ENCODE measurements at places on chromosomes 1 and 21. TPM values are rescaled to one million over a fixed set of nuclear protein-coding genes. Genes with fewer than 3 reads are reported as not detected.

Gene PIK3C2B
- total RNA-seq: 20.7 TPM

GRCh38 chr1:220011620-220012019 lies 34.7 kb downstream of the EPRS1 start:
- no peak for DNase-seq
- H3K4me3 ChIP-seq: no peak overlapping the region
- H3K27ac ChIP-seq: no peak overlapping the region
- peaks cover 9% of the 10 kb centered on the region for H3K36me3 ChIP-seq
- no peaks in the 10 kb centered on the region for H3K4me1 ChIP-seq
- no peaks in the 10 kb centered on the region for H3K27me3 ChIP-seq

DNA sequence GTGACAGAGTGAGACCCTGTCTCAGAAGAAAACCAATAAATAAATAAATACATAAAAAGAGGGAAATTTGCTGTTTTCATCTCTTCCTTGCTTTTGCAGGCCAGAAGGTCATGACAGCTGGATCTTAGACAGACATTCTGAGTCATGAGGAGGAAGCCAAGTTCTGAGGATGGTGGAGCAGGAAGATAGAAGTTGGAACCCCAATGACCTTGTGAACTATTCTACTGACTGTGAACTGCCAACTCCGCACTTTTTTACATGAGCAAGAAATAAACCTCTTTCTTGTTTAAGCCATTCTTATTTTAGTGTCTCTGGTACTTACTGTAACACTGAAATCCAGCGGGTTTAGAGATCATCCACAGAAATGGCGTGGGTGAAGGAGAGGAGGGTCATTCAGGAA lies 8.5 kb downstream of the CD84 start:
- no peaks in the 10 kb centered on the region for H3K27me3 ChIP-seq
- H3K36me3 ChIP-seq: no peaks in the 10 kb centered on the region
- DNase-seq: no peak
- no peak overlapping the region for H3K4me3 ChIP-seq
- no peaks in the 10 kb centered on the region for H3K4me1 ChIP-seq
- no peak overlapping the region for H3K27ac ChIP-seq

Gene PEX19
- 74.6 TPM for total RNA-seq

Gene CASQ1
- total RNA-seq: not detected

Gene FHAD1
- 9.1 TPM for total RNA-seq

DNA sequence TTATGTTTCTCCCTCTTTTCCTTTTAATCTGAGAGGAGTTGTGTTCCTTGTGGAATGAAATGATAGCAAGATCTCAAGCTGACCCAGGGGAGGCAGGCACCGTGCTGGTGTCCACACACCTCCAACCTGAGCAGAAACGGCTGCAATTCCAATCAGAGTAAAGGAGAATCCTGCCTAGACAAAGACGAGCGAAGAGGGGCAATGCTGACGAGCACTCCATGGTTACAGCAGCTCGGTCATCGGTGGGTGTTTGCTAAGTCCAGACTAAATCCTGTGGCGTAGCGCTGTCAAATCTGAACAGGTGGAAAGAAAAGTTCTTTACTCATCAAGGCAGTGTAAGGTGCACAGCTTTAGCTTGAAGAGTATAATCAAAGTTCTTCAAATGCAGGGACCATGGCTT lies 74.8 kb downstream of the PLD5 start:
- peaks cover 34% of the 10 kb centered on the region for H3K4me1 ChIP-seq
- no peak overlapping the region for H3K27ac ChIP-seq
- no peaks in the 10 kb centered on the region for H3K27me3 ChIP-seq
- no peak for DNase-seq

- no peak overlapping the region for H3K4me3 ChIP-seq
- H3K27ac ChIP-seq: no peak overlapping the region
- no peaks in the 10 kb centered on the region for H3K36me3 ChIP-seq
- no peak for DNase-seq
- H3K27me3 ChIP-seq: no peaks in the 10 kb centered on the region
Observed at GRCh38 chr1:36055706-36056105, 28.2 kb upstream of the TEKT2 start.

- DNase-seq: no peak
- no peaks in the 10 kb centered on the region for H3K27me3 ChIP-seq
- no peak overlapping the region for H3K27ac ChIP-seq
- peaks cover 15% of the 10 kb centered on the region for H3K4me1 ChIP-seq
Observed at GRCh38 chr1:108080448-108080847, 115.5 kb upstream of the VAV3 start.

Data from neural progenitor cell (in vitro differentiated cells).